ENCODE measurements at places on chromosomes 16 and 17. TPM values are rescaled to one million over a fixed set of nuclear protein-coding genes. Genes with fewer than 3 reads are reported as not detected.

TM4SF5 gene
- total RNA-seq = not detected

NLRP1 gene
- total RNA-seq = 101 TPM

GAS7 gene
- 144 TPM for total RNA-seq

GRCh38 chr17:36665417-36665816, 64.0 kb downstream of the MRM1 start:
- DNase-seq = no peak

DBNDD1 gene
- 2.3 TPM for total RNA-seq

Data from tongue (tissue), 3 donors.